Stimulated activated CD8-positive, alpha-beta memory T cell treated with anti-CD3 and anti-CD28 coated beads, Interleukin-12 subunit alpha, Interleukin-12 subunit beta, amount 100 ng/mL, for 1 hour (primary cell): ENCODE measurements at places on chromosomes 6 and 20.

DNA sequence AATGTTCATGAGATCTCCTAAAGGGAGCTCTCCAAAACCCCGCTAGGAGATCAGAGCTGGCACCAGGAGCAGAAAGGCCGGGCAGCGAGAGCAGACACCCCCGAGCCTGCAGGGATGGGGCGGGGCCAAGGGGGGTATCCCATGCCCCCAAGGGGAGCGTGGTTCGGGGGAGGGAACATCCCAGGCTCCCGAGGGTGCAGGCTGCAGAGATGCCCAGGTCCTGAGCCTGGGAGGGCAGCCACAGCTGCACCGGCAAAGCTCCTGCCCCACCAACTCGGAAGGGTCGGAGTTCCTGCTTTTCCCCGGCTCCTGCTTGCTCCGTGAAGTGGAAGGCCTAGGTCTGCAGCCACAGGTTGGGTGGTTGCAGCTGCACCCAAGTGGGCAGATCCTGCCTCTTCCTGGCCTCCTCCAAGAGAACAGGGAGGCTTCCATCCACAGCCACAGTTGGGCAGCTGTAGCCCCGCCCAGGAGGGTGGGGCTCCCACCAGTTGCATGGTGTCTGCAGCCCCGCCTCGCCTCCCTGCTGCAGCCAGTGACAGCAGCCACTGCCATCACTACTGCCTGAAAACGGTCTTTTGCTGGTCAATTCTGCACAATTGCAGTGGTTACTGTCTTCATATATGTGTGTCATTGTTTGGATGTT, 13.4 kb upstream of the GMNN start:
- no peak for DNase-seq

DNA sequence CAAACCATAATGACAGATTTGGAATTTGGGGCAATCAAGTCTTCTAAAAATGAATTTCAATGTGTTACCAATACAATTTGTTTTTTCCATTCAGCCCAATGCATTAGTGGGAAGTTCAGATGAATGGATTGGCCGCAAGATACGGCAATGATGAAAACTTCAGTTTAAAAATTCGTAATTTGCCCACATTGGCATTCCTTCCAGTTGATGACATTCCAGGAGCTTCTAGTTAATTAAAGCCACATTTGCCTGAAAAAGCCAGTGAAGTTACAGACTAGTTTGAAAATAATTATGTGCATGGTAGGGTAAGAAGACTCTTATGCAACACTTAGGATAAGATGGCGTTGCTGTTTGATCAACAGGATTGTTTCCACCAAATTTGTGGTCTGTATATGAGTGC, 46.2 kb downstream of the NHLRC1 start:
- DNase-seq = no peak

GRCh38 chr6:168158980-168159349, 80.0 kb upstream of the FRMD1 start:
- DNase-seq = no peak

DNA sequence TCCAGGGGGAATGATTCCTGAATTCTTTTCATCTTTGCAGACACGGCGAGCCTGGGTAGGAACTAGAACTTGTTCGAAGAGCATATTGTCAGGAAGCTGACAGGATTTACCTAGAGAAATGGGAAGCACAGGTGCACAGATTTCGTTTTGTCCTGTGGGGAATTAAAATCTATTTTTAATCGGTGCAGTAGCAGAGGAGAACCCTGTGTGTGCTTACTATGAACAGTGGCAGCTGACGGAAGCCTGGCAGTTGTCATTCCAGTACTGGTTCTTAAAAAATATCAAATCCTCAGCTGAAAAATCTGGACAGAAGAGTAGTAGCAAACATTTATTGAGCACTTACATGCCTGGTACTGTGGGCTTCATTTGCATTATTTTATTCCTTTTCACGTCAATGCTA, 609.0 kb downstream of the QKI start:
- no peak for DNase-seq

DNA sequence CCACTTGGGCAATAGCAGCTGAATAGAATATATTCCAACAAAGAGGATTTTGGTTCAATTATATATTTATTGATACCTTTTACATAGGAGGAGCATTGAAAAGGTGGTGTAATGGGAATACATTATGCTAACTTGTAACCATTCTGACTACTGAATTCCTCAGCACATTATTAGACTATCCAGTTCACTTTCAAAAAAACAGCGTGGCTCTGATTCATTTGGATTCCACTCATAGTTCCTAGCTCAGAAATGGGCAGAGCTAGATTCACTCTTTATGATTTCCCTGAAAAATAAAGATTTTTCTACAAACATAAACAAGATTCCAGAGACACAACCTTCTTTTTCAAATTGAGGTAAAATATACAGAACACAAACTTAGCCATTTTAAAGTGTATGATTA, 9.2 kb upstream of the TRERF1 start:
- no peak for DNase-seq

GRCh38 chr6:157724138-157724820, 98.8 kb upstream of the SNX9 start:
- DNase-seq = no peak

GRCh38 chr6:149209871-149210775, 107.4 kb upstream of the TAB2 start:
- no peak for DNase-seq

DNA sequence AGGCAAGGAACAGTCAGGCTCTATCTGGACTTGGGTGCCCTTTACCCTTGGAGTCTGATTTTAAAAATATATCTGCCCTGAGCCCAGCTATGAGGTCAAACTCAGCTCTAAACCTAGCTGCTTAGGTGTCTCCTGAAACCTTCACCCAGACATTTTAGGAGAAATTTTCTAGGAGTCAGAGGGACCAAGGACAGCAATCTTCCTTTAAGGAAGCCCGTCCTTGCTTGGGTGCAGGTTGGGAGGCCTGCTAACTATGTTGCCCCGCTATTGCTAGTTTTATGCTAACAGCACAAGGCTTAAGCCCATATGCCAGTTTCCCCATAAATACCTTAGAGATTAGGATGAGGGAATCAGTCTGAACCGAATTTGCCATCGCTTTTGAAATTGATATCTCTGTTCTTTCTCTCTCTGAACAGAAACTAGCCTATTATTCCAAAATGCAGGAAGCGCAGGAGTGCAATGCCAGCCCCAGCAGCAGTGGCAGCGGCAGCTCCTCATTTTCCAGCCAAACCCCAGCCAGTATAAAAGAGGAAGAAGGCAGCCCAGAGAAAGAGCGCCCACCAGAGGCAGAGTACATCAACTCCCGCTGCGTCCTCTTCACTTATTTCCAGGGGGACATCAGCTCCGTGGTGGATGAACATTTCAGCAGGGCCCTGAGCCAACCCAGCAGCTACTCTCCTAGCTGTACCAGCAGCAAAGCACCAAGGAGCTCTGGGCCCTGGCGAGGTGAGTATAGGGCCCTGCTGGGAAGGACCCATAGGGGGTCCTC, 2.6 kb downstream of the VGLL2 start:
- DNase-seq = no peak

- no peak for DNase-seq
These were observed 91.7 kb downstream of the PRDM1 start for GRCh38 chr6:106177786-106178185.

DNA sequence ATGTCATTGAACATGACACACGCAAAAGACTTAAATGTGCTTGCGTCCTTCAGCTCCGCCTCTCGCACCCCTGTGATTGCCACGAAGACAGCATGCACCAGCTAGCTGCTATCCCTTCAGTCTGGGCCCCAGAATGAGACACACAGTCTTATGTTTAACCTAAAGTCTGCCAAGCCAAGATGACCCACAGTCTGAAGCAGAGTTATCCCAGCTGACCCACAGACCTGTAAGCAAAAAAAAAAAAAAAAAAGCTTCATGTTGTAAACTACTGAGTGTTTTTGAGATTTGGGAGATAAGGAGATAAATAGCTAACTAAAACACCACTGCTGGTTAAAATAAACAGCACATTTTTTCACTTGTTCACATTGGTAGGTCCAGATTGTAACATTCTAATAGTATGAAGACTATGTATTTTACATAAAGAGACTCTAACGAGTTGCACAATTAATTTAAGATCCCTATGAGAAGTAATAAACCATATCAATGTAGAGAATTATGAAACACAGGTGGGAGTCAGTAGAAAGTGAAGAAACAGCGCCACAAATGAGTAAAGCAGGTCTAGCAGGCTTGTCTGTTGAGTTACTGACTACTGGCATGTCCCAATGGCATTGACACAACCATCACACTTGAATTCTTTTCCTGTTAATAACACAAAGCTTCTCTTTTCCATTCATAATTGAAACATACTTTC, 47.4 kb upstream of the CCDC28A start:
- no peak for DNase-seq
